Activated CD8-positive, alpha-beta memory T cell treated with anti-CD3 and anti-CD28 coated beads for 1 hour (primary cell): ENCODE measurements at places on chromosomes 13 and 19.

GRCh38 chr13:74062933-74063332 is 71.3 kb downstream of the KLF12 start:
- no peak for DNase-seq

DNA sequence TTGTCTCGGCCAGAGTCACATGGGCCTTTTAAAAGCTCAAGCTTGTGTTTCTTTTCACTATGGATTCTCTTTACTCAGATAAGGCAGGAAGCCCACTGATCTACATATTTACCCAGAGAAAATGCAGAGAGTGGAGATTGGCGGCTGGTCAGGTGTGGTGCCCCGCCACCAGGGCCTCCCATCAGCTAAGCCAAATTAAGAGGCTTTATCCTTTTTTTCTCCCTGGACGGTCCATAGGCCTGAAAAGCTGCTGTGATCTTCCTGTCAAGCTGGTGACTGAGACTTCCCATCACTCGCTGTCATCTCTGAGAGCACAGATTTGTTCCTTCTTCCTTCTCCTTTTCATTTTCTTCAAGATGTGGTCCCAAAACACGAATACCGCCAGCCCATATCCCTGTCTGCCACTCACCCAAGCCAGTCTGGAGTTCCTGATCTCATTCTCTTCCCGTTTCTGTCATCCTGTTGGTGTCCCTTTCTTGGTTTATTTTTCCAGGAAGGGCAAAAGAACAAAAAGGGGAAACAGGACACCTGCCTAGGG is 1.9 kb downstream of the SAFB start:
- DNase-seq = no peak

- DNase-seq = no peak
Measured at GRCh38 chr19:46406976-46407375, 6.4 kb downstream of the CCDC8 start.

GRCh38 chr13:76729691-76730090 is 156.5 kb downstream of the KCTD12 start:
- no peak for DNase-seq

- no peak for DNase-seq
Measured at GRCh38 chr13:44243198-44243857, 130.3 kb upstream of the SERP2 start.

DNA sequence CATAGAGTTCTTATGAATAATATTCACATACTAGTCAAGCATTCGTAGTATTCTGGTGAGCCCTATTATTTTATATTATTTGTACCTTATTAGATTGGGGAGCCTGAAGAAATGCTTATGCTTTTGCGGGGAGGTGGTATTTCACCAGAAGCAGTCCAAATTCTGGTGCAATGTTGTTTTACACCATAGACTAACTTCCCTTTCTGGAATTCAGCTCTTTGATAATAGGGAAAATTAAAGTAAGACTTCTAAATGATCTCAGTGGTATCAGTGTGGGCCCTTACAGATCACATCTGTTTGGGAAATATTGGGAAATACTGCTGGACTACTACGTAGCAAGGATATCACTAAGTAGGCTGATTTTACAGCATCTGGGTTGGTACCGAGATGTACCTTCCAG is 34.2 kb downstream of the KCTD12 start:
- DNase-seq = no peak

- no peak for DNase-seq
Measured at GRCh38 chr13:54449922-54450321, 1421.3 kb downstream of the OLFM4 start.

GRCh38 chr19:41334793-41335192 is 18.9 kb downstream of the TGFB1 start:
- no peak for DNase-seq

- DNase-seq = no peak
Measured at GRCh38 chr13:26914148-26914547, 153.6 kb upstream of the GPR12 start.

DNA sequence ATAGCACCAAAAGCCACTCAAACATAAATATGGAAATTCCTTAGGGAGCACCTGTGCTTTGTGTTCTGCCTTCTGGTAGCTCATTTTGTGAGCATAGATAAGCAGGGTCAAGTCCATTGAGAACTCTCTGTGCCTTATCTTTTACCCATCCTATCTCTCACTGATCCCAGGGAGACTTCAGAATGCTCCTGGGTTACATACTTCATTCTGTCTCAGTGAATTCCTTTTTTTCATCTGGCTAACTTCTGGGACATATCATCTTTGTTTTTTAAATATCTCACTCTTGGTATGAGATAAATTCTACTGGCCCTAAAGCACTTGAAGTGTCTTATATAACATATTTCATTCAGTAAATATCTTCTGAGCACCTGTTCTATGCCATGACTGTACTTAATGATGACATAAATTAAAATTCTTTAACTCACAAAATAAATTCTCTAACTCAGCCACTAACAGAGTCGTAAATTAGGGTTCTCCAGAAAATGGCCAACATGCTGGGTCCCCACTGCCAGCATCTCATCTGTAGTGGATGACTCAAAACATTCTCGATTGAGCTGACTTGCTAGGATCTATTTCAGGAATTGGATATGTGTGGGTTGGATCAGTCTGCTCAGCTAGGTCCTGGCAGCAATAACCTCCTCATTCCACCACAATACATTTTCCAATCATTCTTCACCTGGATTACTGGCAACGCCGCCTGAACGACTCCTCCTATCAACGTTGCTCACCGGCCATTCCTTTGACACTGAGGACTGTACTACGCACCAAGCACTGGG is 170.2 kb downstream of the FOXO1 start:
- DNase-seq = no peak

DNA sequence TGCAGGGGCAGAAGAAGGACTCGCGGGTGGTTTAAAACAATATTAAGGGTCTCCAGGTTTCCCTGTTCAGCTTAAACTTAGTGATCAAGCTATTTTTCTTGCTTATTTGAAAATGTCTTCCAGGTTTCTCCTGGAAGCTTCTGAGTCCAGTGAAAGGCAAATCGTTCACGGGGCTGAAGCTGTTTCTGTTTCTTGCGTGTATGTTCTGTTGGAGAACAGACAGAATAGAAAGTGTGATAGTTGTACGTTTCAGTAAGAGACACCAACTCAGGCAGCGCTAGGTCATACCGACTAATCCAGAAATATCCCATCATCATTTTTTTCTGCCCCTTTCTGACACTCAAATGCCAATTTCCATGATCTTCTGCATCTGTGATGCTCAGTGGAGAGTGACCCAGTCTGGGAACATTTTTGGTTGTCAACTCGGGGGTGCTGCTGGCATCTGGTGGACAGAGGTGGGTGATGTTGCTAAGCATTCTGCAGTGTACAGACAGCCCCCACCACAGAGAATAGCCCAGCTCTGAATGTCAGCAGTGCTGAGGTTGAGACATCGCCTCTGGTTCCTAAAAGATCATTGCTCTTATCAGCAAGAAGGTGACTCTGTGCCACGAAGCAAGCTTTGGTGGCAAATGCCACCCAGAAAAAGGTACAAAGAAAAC is 4.3 kb downstream of the KLF2 start:
- DNase-seq = peak; percentile 38

DNA sequence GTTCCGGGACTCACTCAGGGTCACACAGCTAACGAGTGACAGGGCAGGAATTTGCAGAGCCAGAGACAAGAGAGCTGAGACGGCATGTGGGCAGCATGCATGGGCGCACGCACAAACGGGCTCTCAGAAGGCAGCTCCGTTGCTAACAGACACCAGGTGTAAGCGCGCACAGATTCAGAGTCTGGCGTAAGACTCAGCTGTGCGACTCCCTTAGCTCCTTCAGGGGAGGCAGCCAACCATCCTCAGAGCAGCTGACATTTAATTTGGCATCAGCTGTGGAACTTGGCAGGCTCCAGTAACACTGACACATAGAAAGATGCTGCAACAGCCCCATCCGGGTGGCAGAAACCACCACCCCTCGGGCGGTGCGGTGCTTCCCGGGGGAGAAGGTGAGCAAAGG is 7.5 kb upstream of the TM6SF2 start:
- no peak for DNase-seq

DNA sequence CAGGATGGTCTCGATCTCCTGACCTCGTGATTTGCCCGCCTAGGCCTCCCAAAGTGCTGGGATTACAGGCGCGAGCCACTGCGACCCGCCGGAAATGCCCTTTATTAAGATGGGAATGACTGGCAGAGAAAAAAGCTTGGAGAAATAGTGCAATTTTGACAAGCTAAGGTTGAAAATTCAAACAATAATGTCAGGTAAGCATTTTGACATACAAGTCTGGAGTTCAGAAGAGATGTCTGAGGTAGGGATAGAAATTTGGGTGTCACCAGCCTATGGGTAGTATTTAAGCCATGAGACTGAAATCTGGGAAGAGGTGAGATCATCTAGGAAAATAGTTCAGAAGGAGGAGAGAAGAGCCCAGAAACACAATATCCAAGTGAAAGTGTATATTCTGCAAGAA is 17.1 kb upstream of the PAN3 start:
- no peak for DNase-seq

GRCh38 chr19:28419312-28419711 is 793.6 kb downstream of the UQCRFS1 start:
- no peak for DNase-seq

DNA sequence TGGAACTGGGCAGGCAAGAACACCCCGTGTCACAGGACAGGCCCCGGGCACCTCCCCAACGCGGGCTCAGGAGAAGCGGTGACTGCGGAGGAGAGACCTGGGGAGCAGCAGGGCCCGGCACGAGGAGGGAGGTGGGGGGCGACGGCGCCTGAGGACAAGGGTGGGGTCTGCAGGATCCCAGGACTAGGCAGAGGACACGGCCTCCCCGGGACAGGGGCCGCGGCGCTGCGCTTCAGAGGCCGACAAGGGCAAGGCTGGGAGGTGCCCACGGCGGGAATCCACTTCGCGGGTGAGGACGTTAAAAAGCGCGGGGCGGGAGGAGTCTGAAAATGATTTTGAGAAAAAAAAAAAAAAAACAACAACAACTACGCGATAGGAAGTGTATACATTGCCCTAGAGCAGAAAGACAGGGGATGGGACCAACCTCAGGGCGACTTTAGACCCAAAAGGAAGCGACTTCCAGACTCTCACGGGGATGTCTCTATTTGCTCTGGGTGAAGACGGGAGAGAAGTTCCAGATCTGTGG is 44.9 kb downstream of the ZNF611 start:
- peak; percentile 22 for DNase-seq

DNA sequence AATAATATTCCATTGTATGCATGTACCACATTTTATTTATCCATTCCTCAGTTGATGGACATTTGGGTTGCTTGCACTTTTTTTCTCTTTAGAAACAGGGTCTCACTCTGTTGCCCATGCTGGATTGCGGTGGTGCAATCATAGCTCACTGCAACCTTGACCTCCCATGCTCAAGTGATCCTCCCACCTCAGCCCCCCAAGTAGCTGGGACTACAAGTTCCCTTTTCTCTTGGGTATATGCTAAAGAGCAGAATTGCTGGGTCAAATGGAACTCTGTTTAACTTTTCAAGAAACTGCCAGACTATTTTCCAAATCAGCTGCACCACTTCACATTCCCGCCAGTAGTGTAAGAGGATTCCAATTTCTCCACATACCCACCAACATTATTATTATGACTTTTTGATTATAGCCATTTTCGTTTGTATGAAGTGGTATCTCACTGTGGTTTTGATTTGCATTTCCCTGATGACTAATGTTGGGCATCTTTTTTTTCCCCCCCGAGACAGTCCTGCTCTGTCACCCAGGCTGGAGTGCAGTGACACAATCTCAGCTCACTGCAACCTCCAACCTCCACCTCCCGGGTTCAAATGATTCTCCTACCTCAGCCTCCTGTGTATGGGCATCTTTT is 7.6 kb upstream of the IPO5 start:
- no peak for DNase-seq

- no peak for DNase-seq
Measured at GRCh38 chr19:12159773-12160414, 3.0 kb upstream of the ZNF136 start.

- DNase-seq = peak; percentile 56
Measured at GRCh38 chr19:40305403-40305802, 20.3 kb upstream of the AKT2 start.

GRCh38 chr13:38905081-38905480 is 85.5 kb downstream of the STOML3 start:
- no peak for DNase-seq

DNA sequence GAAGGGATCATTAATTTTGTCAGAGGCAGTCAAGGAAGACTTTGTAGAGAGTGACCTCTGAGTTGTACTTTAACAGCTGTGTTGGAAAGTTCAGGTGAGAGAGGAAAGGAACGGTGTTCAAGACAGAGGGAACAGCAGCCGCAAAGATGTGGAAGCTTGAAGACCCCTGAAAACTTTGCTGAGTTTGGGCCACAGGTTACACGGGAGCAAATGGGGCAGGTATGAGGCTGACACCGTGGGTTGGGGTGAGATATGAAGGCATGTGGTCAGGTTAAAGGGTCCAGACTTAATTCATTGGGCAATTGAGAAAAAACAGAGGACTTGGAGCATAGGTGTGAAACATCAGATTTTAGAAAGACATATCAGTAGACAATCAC is 72.0 kb upstream of the SERP2 start:
- no peak for DNase-seq

DNA sequence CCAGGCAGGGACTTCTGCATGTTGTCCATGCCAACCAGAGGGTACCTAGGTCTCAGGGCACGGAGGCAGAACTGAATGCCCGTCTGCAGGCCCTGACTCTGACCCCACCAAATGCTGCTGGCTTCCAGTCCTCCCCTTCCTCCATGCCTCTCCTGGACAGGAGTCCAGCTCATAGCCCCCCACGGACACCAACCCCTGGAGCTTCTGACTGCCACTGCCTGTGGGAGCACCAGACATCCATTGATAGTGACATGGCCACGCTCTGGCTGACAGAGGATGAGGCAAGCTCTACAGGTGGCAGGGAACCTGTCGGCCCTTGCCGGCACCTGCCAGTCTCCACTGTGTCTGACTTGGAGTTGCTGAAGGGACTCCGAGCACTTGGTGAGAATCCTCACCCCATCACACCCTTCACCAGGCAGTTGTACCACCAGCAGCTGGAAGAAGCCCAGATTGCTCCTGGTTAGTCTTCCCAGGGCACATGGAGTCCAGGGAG is 1.8 kb downstream of the ANKLE1 start:
- no peak for DNase-seq

DNA sequence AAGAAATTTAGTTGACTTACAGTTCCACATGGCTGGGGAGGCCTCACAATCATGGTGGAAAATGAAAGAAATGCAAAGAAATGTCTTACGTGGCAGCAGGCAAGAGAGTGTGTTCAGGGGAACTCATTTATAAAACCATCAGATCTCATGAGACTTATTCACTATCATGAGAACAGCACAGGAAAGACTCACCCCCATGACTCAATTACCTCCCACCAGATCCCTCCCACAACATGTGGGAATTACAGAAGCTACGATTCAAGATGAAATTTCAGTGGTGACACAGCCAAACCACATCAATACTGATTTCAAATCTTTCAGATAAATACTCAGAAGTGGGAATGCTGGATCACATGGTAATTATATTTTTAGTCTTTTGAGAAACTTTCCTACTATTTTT is 1357.9 kb downstream of the SLITRK5 start:
- no peak for DNase-seq
